Thoracic aorta (tissue), 2 donors: ENCODE measurements at places on chromosomes 12 and 14. TPM values are rescaled to one million over a fixed set of nuclear protein-coding genes. Genes with fewer than 3 reads are reported as not detected.

DNA sequence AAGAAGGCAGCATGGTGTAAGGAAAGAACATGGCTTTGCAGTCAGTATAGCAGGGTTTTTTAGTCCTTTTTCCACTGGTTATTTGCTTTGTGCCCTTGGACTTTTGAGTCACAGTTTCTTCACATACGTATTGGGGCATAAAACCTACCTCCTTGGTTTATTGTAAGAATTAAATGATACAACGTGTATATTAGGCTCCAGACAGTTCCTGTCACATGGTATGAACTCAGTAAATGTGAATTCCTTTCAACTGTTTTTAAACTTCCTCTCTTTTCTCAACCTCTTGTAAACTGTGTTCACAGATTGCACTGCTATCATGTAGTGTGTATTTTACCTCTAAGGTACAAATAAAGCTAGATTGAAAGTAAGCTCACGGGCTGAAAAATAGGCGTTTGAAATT is 29.5 kb downstream of the MSRB3 start:
- H3K4me3 ChIP-seq = no peak overlapping the region
- no peak for DNase-seq
- H3K36me3 ChIP-seq = no peaks in the 10 kb centered on the region
- H3K27me3 ChIP-seq = no peaks in the 10 kb centered on the region
- no peak overlapping the region for H3K27ac ChIP-seq
- H3K4me1 ChIP-seq = peaks cover 59% of the 10 kb centered on the region

GRCh38 chr12:97960225-97960624 is 497.6 kb downstream of the RMST start:
- no peaks in the 10 kb centered on the region for H3K36me3 ChIP-seq
- H3K27ac ChIP-seq = no peak overlapping the region
- no peak overlapping the region for H3K4me3 ChIP-seq

- no peaks in the 10 kb centered on the region for H3K27me3 ChIP-seq
- H3K36me3 ChIP-seq = no peaks in the 10 kb centered on the region
- no peak overlapping the region for H3K4me3 ChIP-seq
- no peak overlapping the region for H3K27ac ChIP-seq
- H3K4me1 ChIP-seq = no peaks in the 10 kb centered on the region
Measured at GRCh38 chr12:3945671-3946070, 72.5 kb upstream of the PARP11 start.

DNA sequence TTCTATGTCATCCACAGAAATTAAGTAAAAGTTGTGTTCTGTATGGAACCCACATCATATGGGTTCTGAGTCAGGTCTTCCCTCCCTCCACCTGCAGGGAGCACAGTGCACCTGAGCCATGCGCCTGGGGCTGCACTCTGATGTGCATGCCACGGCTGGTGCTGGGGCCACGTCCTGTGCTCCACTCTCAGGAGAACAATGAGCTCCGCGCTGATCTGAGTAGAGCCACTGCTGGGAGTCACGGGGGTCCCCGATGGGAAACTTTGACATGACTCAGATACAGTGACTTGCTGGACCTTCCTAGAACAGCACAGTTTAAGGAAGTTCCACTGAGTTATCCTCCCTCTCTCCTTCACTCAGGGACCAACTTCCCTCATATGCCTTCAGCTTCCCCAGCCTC is 683.4 kb downstream of the TMEM121 start:
- no peak overlapping the region for H3K4me3 ChIP-seq
- no peaks in the 10 kb centered on the region for H3K36me3 ChIP-seq
- no peaks in the 10 kb centered on the region for H3K27me3 ChIP-seq
- DNase-seq = no peak
- H3K4me1 ChIP-seq = no peaks in the 10 kb centered on the region

GRCh38 chr12:67969134-67969802 is 20.0 kb upstream of the IFNG-AS1 start:
- H3K4me1 ChIP-seq = no peaks in the 10 kb centered on the region
- H3K4me3 ChIP-seq = no peak overlapping the region
- H3K27ac ChIP-seq = no peak overlapping the region
- no peaks in the 10 kb centered on the region for H3K36me3 ChIP-seq

DNA sequence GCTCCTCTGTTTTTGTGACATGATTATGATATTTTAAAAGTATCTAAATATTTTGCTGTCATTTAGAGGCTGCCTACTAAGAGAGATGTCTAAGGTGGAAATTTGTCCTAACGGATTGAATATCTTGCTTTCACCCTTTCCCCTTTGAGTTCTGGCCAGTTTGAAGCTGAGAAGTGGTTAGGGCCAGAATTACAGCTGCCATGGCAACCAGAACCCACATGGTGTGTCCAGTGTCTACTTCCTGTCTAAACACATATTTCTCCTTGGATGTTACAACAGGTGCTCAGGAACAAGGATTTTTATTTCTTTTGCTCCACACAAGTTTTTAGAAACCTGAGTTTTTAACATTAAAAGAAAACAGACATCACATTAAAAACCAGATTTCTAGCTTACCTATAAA is 335.1 kb upstream of the OR4E1 start:
- no peaks in the 10 kb centered on the region for H3K36me3 ChIP-seq
- no peaks in the 10 kb centered on the region for H3K27me3 ChIP-seq
- H3K4me3 ChIP-seq = no peak overlapping the region

- H3K36me3 ChIP-seq = no peaks in the 10 kb centered on the region
- no peak for DNase-seq
- peak overlapping the region; percentile 29 for H3K4me3 ChIP-seq
- no peaks in the 10 kb centered on the region for H3K27me3 ChIP-seq
Measured at GRCh38 chr12:11705010-11705409, 55.5 kb downstream of the ETV6 start.

- H3K4me3 ChIP-seq = no peak overlapping the region
- H3K4me1 ChIP-seq = no peaks in the 10 kb centered on the region
- no peaks in the 10 kb centered on the region for H3K36me3 ChIP-seq
- no peak overlapping the region for H3K27ac ChIP-seq
- no peaks in the 10 kb centered on the region for H3K27me3 ChIP-seq
Measured at GRCh38 chr14:45145214-45145613, 9.5 kb downstream of the FANCM start.

DNA sequence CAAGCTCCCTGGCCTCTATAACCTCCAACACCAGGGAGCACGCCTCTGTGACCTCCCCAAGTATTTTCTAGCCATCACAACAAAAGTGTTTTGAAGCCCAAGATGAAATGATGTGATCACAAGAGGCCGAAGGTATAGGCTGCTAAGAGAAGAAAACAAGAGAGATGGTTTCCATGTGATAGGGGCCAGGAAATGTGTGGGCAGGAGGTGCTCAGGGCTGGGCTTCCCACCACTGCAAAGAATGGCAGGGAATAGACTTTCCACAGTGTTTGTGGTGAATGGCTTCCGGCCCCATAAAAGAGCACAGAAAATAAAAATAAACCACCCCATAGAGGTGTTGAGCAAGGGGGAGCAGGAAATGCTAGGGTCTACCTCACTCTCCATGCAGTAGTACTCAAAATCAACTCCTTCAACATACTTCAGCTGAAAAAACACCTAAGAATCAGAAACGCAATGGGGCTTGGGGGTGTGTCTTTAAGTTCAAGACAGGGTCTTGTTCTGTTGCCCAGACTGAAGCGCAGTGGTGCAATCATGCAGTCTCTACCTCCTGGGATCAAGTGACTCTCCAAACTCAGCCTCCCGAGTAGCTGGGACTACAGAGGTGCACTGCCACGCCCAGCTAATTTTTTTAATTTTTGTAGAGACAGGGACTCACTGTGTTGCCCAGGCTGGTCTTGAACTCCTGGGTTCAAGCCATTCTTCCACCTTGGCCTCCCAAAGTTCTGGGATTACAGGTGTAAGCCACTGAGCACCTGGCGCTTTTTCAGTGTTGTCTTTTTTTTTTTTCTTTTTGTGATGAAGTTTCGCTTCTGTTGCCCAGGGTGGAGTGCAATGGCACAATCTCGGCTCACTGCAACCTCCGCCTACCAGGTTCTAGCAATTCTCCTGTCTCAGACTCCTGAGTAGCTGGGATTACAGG is 27.1 kb downstream of the DAD1 start:
- no peak overlapping the region for H3K27ac ChIP-seq
- H3K4me3 ChIP-seq = no peak overlapping the region
- no peaks in the 10 kb centered on the region for H3K4me1 ChIP-seq

- H3K36me3 ChIP-seq = no peaks in the 10 kb centered on the region
- no peak for DNase-seq
- no peaks in the 10 kb centered on the region for H3K4me1 ChIP-seq
- no peak overlapping the region for H3K4me3 ChIP-seq
- H3K27ac ChIP-seq = no peak overlapping the region
- H3K27me3 ChIP-seq = no peaks in the 10 kb centered on the region
Measured at GRCh38 chr12:117127933-117128823, 29.0 kb upstream of the TESC start.

DNA sequence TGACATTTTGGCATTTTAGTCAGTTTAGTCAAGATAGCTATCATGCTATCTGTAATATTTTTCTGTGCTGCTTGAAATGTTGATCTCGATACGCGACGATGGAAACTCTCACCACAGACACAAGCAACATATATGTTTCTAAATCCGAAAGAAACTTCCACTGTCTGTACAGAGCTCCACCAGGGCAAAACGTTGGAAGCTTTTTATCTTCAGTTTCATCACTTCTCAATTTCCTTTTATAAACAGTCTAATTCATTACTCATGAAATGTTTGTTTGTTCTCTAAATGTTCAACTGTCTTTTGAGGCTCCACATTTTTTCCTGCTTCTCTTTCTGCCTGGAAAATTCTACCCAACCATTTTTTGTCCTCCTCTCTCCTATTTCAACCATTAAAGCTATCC is 737.6 kb downstream of the SLC16A7 start:
- H3K4me3 ChIP-seq = no peak overlapping the region
- no peaks in the 10 kb centered on the region for H3K4me1 ChIP-seq
- H3K27me3 ChIP-seq = no peaks in the 10 kb centered on the region

DNA sequence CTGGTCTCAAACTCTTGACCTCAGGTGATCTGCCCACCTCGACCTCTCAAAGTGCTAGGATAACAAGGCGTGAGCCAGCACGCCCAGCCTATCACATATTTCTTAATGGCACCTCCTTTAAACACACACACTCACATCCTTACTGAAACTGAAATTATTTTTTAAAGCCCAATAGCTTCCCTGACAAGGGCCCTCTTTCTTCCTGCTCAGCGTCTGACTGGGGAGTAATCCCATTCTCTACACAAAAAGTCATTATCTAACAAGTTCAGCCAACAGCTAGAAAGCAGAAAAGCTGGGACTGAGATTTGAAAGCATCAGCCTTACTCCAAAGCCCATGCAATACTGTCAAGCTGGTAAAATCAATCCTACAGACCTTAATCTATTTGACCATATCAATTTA is 10.0 kb upstream of the AICDA start:
- no peak overlapping the region for H3K4me3 ChIP-seq
- peaks cover 4% of the 10 kb centered on the region for H3K4me1 ChIP-seq
- DNase-seq = no peak
- H3K27me3 ChIP-seq = no peaks in the 10 kb centered on the region
- no peaks in the 10 kb centered on the region for H3K36me3 ChIP-seq

GRCh38 chr12:132105467-132105866 is 38.7 kb downstream of the DDX51 start:
- H3K4me3 ChIP-seq = no peak overlapping the region
- H3K36me3 ChIP-seq = peaks cover 13% of the 10 kb centered on the region
- no peaks in the 10 kb centered on the region for H3K27me3 ChIP-seq
- no peaks in the 10 kb centered on the region for H3K4me1 ChIP-seq
- DNase-seq = no peak

DNA sequence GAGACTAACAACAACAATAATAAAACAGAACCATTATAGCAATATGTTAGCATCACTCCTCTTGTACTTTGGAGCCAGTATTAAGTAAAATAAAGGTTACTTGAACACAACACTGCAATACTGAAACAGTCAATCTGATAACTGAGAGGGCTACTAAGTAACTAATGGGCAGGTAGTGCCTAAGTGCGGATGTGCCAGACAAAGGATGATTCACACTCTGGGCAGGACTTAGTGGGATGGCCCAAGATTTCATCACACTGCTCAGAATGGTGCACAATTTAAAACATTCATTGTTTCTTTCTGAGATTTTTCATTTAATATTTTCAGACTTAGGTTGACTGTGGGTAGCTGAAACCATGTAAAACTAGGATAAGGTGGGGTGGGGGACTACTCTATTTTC is 131.9 kb upstream of the CAND1 start:
- H3K27ac ChIP-seq = no peak overlapping the region
- no peaks in the 10 kb centered on the region for H3K4me1 ChIP-seq
- DNase-seq = no peak
- no peaks in the 10 kb centered on the region for H3K36me3 ChIP-seq
- H3K4me3 ChIP-seq = no peak overlapping the region
- no peaks in the 10 kb centered on the region for H3K27me3 ChIP-seq

- no peaks in the 10 kb centered on the region for H3K36me3 ChIP-seq
- H3K27ac ChIP-seq = no peak overlapping the region
- peaks cover 4% of the 10 kb centered on the region for H3K4me1 ChIP-seq
- no peak overlapping the region for H3K4me3 ChIP-seq
- no peaks in the 10 kb centered on the region for H3K27me3 ChIP-seq
Measured at GRCh38 chr14:64394977-64395633, 7.0 kb downstream of the MTHFD1 start.

The B3GNT4 gene
- 2.4 TPM for total RNA-seq

The NRXN3 gene
- 5.6 TPM for total RNA-seq

The DAO gene
- not detected for total RNA-seq

The ATL1 gene
- 9.5 TPM for total RNA-seq

The TRIM9 gene
- 2.1 TPM for total RNA-seq

The WASHC3 gene
- 46.8 TPM for total RNA-seq

The VIPAS39 gene
- total RNA-seq = 20.2 TPM

The KRT73 gene
- not detected for total RNA-seq

The GPRC5D gene
- not detected for total RNA-seq

The SAV1 gene
- 35.6 TPM for total RNA-seq

The STYK1 gene
- total RNA-seq = not detected
